ENCODE measurements at places on chromosomes 7 and 10. TPM values are rescaled to one million over a fixed set of nuclear protein-coding genes. Genes with fewer than 3 reads are reported as not detected.

GRCh38 chr7:38181111-38181510 is 3.1 kb downstream of the STARD3NL start:
- peak overlapping the region; percentile 76 for H3K27ac ChIP-seq
- H3K4me3 ChIP-seq = no peak overlapping the region
- peaks cover 12% of the 10 kb centered on the region for H3K36me3 ChIP-seq
- peaks cover 7% of the 10 kb centered on the region for H3K4me1 ChIP-seq
- no peaks in the 10 kb centered on the region for H3K27me3 ChIP-seq

DNA sequence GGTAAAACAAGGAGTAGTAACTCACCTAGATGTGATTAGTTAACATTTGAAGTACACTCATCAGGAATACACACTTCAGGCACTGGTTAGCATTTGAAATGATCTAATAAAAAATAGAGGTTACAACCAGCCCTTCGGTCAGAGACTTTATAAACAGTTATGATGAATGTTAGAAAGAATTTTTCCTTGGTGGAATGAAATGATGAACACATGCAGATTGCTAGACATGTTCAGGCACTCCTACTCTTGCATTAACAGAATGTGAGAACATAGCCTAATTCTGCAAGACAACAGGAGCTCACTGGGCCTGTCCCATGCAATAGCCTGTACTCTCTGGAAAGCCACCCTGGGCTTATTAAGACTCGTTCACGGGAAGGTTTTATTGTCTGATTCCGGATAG is 47.3 kb upstream of the TECTB start:
- no peak overlapping the region for H3K27ac ChIP-seq
- DNase-seq = no peak
- H3K4me1 ChIP-seq = no peaks in the 10 kb centered on the region
- no peaks in the 10 kb centered on the region for H3K36me3 ChIP-seq
- H3K4me3 ChIP-seq = no peak overlapping the region
- H3K27me3 ChIP-seq = no peaks in the 10 kb centered on the region

DNA sequence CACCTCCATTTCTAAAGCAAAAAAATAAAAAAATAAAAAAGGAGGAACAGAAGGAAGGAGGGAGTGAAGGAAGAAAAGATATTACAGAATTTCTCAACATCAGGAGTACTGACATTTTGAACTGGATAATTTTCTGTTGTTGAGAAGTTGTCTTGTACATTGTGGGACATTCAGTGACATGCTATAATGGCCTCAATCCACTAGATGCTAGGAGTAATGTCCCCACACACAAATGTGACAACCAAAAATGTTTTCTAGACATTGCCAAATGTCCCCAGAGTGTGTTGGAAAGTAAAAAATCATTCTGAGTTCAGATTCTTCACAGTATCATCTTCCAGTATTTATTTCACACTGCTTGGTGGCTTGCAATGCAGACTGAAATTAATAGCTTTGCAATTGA is 6.5 kb downstream of the ZNF438 start:
- H3K36me3 ChIP-seq = no peaks in the 10 kb centered on the region
- no peak overlapping the region for H3K4me3 ChIP-seq
- H3K27me3 ChIP-seq = peaks cover 3% of the 10 kb centered on the region
- H3K27ac ChIP-seq = no peak overlapping the region

- no peak overlapping the region for H3K27ac ChIP-seq
- H3K36me3 ChIP-seq = no peaks in the 10 kb centered on the region
- DNase-seq = no peak
Measured at GRCh38 chr7:80847027-80847426, 71.8 kb downstream of the SEMA3C start.

- peak; percentile 90 for DNase-seq
- no peaks in the 10 kb centered on the region for H3K36me3 ChIP-seq
- H3K4me3 ChIP-seq = no peak overlapping the region
- peaks cover 7% of the 10 kb centered on the region for H3K4me1 ChIP-seq
Measured at GRCh38 chr7:26417911-26418413, 126.3 kb downstream of the SNX10 start.

DNA sequence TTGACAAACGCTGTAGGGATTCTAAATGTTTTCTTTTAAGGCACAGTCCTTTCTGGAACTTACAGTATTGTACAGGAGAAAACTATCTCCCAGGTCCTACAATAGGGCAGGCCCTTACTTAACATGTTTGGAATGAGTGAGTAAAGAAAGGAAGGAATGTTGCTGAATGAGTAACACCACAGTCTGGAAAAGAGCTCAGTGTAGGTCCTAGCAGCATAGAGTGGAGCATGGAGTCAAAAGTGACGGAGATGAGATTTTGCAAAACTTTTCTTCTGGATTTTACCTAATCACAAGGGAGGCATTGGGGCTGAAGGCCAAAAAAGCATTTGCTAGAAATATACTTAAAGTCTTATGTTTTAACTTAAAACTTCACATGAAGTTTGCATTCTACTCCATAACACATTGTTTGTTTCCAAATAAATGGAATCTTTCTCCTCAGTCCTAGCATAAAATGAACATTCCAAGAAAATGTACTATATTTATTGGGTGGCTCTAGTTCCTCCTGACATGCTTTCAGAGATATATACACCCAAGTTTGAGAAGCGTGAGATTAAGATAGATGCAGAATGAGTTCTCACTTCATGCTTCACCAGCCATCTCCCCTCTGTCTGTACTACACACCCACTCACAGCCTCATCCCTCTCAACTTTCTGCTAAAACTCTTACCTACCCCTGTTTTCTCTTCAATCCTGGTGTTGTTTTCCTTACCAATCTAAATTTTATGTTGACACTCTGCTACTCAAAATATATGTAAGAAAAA is 20.2 kb upstream of the ADD3 start:
- no peak overlapping the region for H3K4me3 ChIP-seq
- peaks cover 17% of the 10 kb centered on the region for H3K4me1 ChIP-seq
- no peak for DNase-seq
- no peaks in the 10 kb centered on the region for H3K27me3 ChIP-seq

DNA sequence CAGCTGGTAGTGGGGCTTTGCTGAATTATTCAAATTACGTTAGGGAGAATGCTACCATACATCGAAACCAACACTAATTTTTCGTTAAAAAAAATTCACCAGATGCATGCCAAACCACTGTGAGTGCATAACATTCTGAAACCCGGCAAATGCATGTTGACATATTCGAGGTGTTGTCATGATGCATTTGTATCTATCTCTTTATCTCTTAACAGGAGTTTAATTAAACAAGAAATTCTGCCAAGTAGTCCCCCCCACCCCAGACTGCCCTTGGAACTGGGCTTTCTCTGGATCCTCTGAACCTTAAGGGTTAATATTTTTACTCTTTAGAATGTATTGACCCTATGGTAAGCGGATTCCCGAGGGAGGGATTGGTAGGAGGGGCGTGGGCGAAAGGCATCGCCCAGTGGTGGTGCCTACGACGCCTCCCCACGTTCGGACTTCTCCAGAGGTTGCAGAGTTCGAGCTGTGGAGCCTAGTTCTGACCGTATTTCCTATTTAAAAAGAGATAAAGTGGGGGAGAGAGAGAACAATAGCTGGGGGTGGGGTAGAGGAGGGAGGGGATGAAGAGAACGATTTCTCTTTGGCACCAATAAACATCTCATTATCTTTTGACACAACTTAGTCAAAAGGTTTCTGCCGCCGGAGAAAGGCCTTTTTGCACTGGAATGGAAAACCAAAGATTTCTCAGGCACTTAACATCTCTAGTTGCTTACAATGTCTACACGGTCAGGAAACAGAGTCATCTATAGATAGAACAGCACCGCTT is 7.2 kb downstream of the DLX6 start:
- DNase-seq = no peak
- no peaks in the 10 kb centered on the region for H3K36me3 ChIP-seq
- H3K27me3 ChIP-seq = peaks cover 57% of the 10 kb centered on the region
- H3K4me1 ChIP-seq = peaks cover 12% of the 10 kb centered on the region

GRCh38 chr10:127435246-127435645 is 113.9 kb upstream of the NPS start:
- no peak overlapping the region for H3K27ac ChIP-seq
- no peaks in the 10 kb centered on the region for H3K36me3 ChIP-seq
- no peaks in the 10 kb centered on the region for H3K4me1 ChIP-seq
- H3K27me3 ChIP-seq = no peaks in the 10 kb centered on the region

DNA sequence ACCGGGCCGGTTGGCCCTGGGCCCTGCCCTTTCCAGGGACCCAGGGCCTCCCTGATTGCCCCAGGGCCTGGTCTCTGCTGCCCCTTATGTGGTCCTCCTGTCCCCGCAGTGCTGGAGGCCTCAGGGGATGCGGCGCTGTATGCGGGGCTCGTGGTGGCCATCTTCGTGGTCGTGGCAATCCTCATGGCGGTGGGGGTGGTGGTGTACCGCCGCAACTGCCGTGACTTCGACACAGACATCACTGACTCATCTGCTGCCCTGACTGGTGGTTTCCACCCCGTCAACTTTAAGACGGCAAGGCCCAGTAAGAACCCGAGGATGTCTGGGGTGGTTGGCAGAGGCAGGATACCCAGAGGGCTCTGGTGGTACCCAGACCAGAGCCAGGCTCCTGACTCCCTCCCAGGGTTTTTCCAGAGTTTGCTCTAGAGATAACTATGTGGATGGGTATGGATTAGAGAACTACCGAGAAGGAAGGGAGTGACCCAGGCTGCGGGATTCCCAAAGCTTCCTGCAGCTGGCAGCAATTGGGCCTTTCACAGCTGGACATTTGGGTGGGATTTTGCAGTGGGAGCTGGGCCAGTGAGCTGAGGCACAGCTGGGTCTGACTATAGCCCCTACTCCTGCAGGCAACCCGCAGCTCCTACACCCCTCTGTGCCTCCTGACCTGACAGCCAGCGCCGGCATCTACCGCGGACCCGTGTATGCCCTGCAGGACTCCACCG is 28.1 kb upstream of the SLC29A3 start:
- H3K36me3 ChIP-seq = no peaks in the 10 kb centered on the region
- peaks cover 3% of the 10 kb centered on the region for H3K4me1 ChIP-seq
- DNase-seq = no peak
- H3K4me3 ChIP-seq = no peak overlapping the region
- H3K27ac ChIP-seq = no peak overlapping the region

GRCh38 chr7:118151671-118152070 is 32.3 kb upstream of the LSM8 start:
- H3K4me1 ChIP-seq = no peaks in the 10 kb centered on the region
- H3K36me3 ChIP-seq = no peaks in the 10 kb centered on the region
- no peaks in the 10 kb centered on the region for H3K27me3 ChIP-seq
- no peak for DNase-seq

GRCh38 chr10:70838270-70838805 is 22.6 kb downstream of the SGPL1 start:
- DNase-seq = no peak
- H3K36me3 ChIP-seq = no peaks in the 10 kb centered on the region
- H3K4me3 ChIP-seq = no peak overlapping the region

- H3K4me3 ChIP-seq = no peak overlapping the region
- no peaks in the 10 kb centered on the region for H3K36me3 ChIP-seq
- DNase-seq = no peak
- H3K27ac ChIP-seq = no peak overlapping the region
- no peaks in the 10 kb centered on the region for H3K4me1 ChIP-seq
Measured at GRCh38 chr10:95742485-95742884, 13.5 kb upstream of the ENTPD1 start.

Gene NYAP1
- 0.82 TPM for total RNA-seq

Gene GPR22
- total RNA-seq = not detected
